ENCODE measurements at places on chromosomes 1 and 21.

DNA sequence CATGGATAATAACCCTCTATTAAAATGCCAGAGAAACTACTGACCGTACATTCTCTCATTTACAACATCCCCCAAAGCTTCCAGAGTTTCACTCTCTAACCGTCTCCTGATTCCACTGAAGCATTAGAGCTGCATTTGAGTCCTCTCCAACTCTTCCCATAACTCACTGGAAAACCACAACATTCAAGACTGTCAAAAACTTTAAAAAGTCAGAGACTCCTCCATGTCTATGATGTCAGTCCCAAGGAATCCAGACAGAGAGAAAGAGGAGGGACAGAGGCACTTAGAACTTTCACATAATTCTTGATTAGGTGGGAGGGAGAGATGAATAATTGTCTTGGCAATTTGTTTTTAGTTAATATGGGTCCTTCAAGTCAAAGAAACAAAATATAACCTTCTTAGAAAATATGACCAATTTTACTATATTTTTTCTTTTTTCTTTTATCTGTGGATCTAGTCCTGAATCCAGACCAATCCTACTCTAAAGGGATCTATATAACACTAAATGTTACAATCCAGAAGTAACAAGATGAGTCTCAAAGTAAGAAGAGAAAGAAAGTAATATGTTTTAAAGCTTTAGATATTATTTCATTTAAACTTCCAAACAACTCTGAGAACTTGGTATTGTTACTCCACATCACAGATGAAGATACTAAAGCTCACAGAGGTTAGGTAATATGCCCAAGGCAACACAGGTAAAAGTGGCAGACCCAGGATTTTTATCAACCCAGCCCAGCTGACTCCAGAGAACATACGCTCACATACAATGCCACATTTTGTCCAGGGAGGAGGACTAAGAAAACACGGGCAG is 23.8 kb downstream of the OTUD7B start:
- DNase-seq = no peak

- no peak for DNase-seq
These were observed 243.1 kb downstream of the CACNA1E start for GRCh38 chr1:181726320-181727012.

GRCh38 chr1:119865627-119866026 is 30.7 kb downstream of the ADAM30 start:
- no peak for DNase-seq

- DNase-seq = no peak
These were observed 50.6 kb downstream of the NDUFS5 start for GRCh38 chr1:39076799-39077148.
